ENCODE measurements at places on chromosomes 5 and 9.

GRCh38 chr9:100602342-100602801 lies 24.5 kb downstream of the CAVIN4 start:
- no peak for DNase-seq

GRCh38 chr5:80230269-80230992 lies 25.4 kb downstream of the SERINC5 start:
- DNase-seq, result no peak

- no peak for DNase-seq
These were observed 26.9 kb downstream of the TMEFF1 start for GRCh38 chr9:100499866-100500265.

DNA sequence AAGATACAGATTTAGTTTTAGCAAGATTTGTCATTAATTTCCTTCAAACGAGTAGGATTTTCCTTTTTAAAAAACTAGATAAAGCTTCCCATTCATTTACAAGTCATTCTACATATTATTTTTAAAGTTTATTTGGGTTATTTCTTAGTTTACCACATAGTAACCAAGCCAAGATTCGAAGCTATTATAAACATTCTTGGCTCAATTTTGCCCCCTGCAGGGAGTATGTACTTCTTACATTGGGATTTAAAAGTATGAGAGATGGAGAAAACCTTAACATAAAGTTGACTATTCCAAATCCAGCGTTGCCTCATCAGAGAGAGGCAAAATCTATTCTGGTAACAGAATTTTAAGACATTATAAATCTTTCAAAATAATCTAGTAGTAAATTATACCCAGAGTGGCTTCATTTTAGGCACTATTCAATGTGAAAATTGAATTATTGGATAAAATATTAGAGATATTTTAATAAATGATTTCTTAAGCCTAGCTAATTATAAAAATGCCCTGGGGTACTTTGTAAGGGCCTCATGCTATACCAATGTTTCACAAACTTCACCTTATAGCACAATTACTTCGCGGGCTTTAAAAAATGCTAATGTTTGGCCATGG lies 39.1 kb downstream of the FBN2 start:
- DNase-seq, result no peak

DNA sequence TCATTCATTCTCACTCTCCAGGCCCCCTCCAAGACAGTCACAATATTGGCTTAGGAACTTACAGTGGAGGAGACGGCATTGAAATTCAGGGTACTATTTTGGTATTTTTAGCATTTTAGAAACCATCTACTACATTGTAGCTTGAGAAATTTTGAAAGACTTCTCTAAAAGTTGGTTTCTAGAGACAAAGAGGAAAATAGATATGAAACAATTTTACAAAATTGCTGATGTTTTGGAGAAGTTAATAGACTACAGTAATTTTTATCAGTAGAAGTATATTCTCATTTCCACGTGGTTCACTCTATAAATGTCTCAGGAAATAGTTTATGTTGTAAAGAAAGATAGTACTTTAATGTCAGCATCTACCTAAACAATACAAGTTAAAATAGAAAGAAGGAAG lies 63.2 kb upstream of the ZSWIM6 start:
- DNase-seq, result no peak

- no peak for DNase-seq
These were observed 369.0 kb downstream of the CAAP1 start for GRCh38 chr9:26523577-26523976.

GRCh38 chr5:2872676-2873075 lies 121.2 kb upstream of the IRX2 start:
- no peak for DNase-seq

DNA sequence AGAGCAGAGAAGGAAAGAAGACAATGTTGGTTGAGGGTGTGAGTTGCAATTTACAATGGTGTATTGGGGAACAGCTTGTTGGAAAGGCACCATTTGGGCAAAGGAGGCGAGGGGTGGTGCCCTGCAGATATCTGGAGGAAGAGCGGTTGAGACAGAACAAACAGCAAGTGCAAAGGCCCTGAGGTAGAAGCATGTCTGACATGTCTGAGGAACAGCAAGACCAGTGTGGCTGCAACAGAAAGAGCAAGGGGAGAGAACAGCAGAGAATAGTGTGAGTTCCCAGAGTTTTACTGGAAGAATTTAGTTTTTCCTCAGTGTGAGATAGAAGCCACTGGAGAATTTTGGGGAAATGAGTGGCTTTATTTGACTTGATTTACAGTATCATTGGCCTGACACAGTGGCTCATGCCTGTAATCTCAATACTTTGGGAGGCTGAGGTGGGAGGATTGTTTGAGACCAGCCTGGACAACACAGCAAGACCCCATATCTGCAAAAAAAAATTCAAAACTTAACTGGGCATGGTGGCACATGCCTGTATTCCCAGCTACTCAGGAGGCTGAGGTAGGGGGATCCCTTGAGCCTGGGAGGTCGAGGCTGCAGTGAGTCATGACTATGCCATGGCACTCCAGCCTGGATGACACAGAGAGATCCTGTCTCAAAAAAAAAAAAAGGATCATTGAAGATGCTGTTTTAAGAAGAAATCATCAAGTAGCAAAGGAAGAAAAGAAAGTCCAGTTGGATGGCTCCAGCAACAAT lies 13.6 kb downstream of the CMBL start:
- DNase-seq, result no peak

- DNase-seq, result no peak
These were observed 88.8 kb upstream of the SAP30L start for GRCh38 chr5:154356958-154357357.

DNA sequence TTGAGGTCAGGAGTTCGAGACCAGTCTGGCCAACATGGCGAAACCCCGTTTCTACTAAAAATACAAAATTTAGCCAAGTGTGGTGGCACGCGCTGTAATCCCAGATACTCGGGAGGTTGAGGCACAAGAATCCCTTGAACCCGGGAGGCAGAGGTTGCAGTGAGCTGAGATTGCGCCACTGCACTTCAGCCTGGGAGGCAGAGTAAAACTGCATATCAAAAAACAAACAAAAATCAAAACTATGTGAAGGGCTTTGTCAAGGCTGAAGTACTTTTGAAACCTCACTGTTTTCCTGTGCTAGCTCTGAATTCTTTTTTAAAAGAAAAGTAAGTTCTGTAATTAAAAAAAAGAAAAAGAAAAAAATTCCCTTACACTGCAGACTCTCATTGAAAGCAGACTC lies 65.1 kb upstream of the KLF4 start:
- DNase-seq, result no peak

DNA sequence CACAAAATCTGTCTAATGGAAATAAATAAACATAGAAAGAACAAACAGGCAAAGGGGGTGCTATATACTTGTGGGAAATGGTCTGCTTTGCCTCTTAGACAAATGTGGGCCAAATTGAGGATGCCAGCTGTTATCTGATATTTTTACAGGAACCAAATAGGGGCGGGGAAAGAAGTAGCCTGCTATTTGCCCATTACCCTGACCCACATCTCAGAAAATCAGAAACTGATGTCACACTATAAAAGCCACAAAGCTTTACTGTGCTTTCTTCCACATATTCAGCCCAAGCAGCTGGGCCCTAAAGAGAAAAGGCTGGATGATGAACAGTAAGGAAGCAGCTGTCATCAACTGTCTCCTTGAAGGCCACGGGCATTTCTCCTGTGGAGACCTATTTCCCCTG lies 97.3 kb downstream of the ELAVL2 start:
- DNase-seq, result no peak

DNA sequence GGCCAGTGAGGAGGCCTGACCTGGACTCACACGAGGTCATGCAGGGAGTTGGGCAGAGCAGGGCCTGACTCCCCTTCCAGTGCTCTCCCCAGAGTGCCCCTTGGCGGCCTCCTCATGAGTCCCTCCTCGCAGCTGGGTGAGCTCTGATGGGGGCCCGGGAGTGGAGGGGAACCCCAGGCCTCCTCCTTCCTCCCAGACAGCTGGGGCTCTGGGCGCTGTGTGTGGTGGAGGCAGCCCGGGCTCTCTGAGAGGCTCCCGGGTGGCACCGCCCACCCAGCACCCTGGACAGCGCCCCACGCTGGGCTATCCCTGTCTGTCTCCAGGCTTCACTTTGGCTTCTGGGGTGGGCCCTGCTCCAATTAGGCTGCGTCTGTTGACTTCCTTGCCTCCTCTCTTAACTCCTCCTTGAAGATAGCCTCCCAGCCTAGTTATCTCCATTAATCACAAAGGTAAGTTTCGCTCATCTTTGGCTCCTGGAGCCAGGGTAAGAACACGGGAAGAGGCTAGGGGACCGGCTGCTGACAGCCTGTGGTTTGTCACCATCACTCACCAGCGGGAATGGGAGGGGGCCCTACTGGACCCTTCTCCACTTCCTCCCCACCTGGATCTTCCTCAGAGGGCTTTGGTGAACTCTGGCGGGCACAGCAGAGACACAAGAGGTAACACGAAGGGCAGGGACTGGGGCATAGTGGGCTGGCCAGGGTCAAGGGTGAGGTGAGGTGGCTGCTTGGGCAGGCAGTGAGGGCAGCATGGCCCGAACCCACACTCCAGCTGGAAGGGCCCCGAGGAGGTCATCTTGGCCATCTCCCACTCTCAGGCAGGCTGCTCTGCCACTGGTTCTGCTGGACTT lies 13.1 kb downstream of the PSD2 start:
- DNase-seq, result no peak

GRCh38 chr9:79610791-79611614 lies 39.2 kb downstream of the TLE4 start:
- DNase-seq, result no peak

DNA sequence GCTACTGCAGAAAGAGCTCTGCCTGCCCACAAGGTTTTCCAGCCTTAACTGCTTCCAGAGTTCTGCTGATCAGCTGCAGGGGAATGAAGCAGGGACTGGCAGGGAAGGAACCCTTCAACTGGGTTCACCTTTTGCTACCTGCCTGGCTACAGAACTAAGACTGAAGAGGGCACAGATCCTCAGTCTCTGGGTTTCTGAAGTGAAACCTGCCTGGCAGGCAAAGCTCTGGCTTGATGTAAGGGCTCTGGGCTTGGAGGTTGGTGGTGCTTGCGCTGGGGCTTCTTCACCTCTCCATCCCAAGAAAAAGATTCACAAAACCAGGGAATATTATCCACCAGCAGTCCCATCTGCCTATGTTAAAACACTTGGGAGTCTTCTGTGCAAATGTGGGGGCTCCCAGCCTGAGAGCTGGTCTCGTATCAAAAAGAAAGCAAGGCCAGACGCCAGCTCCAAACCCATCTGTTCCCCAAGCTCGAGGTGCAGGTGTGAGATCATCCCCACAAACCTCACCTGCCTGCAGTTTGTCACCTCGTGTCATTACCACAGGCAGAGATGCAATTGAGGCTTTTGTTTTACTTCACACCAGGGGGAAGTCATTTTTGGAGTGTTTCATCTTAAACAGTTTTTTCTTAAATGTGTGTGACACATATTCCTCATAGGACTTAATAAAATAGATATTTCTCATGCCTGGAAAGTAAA lies 58.3 kb downstream of the BNC2 start:
- no peak for DNase-seq

DNA sequence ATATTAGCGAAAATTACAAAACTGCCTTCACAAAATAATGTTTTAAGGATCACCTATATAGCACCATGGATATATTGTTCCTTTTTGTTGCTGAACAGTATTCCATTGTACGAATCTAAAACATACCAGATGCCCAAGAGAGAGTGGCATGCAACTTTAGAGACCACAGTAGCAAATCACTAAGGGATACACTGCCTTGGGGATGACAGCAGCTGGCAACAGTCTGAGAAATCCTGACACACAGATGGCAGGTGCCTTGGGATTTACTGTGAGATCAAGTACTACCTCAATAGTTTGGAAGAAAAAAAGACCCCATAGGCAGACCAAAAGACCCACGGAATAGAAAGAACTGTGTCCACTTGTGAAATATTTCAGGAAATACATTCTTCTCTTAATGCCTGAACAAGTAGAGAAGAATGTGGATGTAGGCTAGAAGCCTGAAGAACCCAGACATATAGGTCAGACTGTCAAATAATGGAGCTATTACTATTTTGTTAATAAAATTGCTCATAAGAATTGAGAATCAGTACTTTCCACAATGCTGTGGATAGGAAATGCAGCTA lies 53.4 kb downstream of the PLPP1 start:
- DNase-seq, result no peak

GRCh38 chr5:93990504-93991070 lies 249.2 kb upstream of the POU5F2 start:
- DNase-seq, result no peak

GRCh38 chr5:176738637-176739250 lies 71.6 kb upstream of the UNC5A start:
- DNase-seq, result no peak

GRCh38 chr5:161790926-161791325 lies 57.0 kb upstream of the GABRA1 start:
- no peak for DNase-seq

- no peak for DNase-seq
These were observed 442.0 kb downstream of the DMRT2 start for GRCh38 chr9:1492156-1492555.

DNA sequence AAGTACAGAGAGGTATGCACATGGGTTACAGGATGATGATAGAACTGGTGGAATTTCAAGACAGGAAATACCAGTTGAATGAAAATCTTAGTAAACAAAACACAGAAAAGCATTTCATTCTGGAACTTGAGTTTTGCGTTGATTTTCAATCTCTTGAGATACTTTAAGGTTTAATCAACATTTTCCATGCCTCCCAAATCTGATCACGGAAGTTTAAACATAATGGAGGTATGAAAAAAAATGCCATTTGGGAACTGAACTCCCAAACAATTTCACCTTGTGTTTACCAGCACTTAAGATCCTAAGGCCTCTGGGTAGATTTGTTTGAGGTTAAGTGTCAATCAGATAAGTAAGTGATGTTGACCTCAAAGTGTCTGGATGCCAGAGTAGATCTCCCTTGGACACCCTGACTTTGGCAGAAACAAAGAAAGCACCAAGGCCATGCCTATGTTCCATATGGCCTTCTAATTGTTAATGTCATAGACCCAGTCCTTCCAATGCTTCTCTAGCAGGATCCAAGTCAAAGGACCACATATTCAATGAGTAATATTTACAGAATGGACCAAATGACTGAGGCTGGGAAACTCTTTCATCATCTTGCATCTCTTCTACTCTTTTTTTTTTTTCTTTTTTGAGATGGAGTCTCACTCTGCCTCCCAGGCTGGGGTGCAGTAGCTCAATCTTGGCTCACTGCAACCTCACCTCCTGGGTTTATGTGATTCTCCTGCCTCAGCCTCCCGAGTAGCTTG lies 216.9 kb downstream of the ARRDC3 start:
- DNase-seq, result no peak

DNA sequence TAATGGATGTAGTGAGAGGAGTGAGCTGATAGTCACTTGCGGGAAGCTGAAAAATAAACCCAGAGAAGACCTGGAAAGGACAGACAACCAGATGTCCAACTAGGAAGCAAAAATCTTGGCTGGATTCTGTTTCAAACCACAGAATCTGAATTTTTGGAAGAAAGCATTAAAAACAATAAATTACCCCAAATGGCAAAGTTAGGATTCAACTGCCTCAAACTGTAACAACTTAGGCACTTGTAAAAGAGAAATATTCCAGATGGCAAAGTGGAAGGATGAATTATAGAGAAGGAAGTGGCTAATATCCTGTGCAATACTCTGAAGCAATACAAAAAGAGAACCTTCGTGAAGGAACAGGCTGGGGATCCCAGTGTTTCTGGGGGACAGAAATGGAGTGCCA lies 46.8 kb upstream of the SLIT3 start:
- no peak for DNase-seq

GRCh38 chr5:54221135-54221534 lies 89.2 kb downstream of the ARL15 start:
- DNase-seq, result no peak

Measured in thoracic aorta (tissue), 2 donors.